ENCODE measurements at places on chromosomes 3 and 15.
A peak's percentile ranks its signal among the peaks of the same experiment; 100 is the strongest.

DNA sequence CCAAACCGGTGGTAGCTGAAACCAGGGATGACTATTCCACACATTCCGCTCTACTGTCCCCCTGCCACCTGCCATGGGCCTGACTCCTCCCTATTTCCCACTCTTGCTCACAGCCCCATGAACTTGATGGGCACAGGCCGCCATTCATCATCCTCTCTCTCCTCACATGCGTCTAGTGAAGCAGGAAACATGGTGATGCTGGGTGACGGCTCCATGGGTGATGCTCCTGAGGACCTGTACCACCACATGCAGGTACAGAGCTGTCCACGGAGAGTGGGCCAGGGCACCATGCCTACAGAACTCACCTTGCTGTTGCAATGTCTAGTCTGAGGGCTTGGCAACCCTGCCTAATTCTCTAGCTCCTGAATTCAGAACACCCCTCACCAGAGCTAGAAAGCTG, 23.3 kb upstream of the MANF start:
- DNase-seq, result no peak

DNA sequence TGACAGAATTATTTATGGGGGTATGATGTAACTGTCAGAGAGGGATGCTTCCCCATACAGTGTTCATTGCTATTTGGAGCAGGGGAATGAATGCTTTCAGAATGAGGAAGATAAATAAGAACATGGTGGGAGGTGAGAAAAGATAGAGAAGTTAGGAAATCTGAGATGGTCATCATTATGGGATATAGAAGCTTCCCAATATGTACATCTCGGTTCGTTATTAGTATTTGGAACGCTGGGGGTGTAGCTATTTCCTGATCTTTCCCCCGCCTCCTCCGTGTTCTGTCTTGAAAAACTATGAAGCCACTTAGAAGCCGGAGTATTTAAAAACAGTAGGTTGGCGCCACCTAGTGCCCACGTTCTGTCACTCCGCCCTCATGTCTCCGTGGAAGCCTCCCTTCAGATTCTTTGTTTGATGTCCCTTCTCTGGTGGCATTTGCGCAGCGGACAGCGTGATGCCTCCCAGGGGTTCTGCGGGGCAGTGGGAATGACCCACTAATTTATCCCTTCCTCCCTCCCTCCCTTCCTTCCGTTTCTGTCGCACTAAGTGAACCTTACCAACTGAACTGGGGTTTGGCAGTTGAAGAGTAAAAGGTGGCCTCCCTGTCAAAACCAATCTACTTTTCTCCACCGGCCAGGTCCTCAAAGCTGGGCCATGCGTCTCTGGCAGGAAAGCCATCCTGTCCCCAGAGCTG, 184.5 kb downstream of the FEZF2 start:
- DNase-seq, result peak; percentile 76

GRCh38 chr15:40336744-40337122, 4.0 kb downstream of the CCDC9B start:
- no peak for DNase-seq

DNA sequence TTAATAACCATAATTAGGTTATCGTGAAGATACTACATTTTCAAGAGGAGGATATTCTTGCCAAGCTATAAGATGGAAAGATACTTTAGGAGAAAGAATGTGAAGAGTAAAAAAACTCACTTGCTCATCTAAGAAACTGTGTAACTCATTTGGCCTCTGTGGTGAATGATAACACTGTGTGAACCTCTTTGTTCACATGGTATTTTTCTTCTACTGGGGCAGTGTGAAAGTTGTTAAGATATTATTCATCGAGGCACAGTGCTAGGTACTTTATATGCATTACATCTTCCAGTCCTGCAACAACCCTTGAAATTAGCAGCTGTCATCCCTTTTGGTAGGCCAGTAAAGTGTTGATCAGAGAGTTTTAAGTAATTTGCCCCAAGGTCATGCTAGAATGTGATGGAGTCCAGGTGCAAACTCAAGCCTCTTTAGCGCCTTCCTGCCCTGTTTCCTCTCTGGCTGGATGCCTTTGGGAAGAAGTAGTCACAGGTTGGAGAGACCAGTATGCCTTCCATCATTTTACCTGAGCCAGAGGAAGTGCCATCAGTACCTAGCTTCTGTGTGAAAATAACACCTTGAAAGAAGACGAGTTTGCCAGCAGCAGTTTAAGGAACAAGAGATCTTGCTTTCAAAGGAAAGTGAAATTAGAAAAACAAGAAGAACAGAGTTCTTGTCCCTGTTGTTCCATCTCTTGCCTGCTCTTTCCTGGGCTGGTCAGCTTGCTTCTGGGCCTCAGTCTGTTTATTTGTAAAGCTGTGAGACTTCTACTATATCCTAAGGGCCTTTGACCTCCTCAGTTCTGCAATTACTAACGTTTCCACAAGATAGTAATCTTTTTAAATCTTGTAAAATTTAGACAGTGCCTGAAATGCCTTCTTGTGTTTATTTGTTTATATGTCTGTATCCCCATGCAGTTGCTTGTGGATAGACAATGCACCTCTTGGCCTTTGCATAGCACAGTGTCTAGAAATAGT, 179.3 kb downstream of the FNDC3B start:
- DNase-seq, result no peak

DNA sequence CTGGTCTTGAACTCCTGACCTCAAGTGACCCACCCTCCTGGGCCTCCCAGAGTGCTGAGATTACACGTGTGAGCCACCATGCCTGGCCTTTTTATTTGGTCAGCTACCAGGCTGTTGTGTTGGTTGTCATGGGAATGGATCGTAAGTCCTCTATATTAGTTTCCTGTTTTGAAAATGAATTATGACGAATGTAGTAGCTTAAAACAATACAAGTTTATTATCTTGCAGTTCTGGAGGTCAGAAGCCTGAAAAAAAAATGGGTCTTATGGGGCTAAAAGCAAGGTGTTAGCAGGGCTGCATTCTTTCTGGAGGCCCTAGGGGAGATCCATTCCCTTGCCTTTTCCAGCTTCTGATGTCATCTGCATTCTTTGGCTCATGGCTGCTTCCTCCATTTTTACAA, 25.1 kb upstream of the HERC1 start:
- DNase-seq, result no peak

- no peak for DNase-seq
These were observed at the start of gene TRAT1 for GRCh38 chr3:108822123-108822897. Gene TRAT1, plus strand, starts transcription at chr3:108822786. Its CDS starts 142 bp downstream, at chr3:108822928.

- no peak for DNase-seq
These were observed 116.5 kb downstream of the LRRK1 start for GRCh38 chr15:101035611-101036010.

GRCh38 chr15:81115054-81115939, 18.8 kb upstream of the CFAP161 start:
- no peak for DNase-seq

GRCh38 chr3:37127340-37127739, 47.0 kb downstream of the LRRFIP2 start:
- no peak for DNase-seq

- DNase-seq, result no peak
These were observed 263.7 kb upstream of the THBS1 start for GRCh38 chr15:39317225-39317624.

DNA sequence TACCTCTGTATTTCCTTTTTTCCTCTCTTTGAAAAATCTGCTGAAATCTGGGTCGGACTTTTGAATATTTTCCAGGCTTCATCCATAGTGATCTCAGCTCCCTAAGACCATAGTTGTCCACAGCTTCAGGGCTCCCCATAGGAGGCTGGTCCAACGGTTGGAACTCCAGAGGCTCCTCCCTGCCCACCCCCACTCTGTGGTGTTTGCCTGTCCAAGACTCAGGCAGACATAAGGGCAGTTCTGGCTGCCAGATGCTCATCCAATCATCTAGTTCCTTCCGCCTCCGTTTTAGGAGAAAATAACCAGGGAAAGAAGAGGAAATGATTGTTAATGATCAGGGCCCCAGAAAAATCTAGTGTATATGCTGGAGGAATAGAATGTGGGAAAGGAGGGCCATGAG, 27.9 kb upstream of the PRTG start:
- no peak for DNase-seq

GRCh38 chr3:134201201-134202130, 49.2 kb downstream of the RYK start:
- no peak for DNase-seq

- no peak for DNase-seq
These were observed 17.2 kb downstream of the KLF13 start for GRCh38 chr15:31343831-31344230.

- DNase-seq, result no peak
These were observed 37.1 kb upstream of the IL12A start for GRCh38 chr3:159951540-159951939.

DNA sequence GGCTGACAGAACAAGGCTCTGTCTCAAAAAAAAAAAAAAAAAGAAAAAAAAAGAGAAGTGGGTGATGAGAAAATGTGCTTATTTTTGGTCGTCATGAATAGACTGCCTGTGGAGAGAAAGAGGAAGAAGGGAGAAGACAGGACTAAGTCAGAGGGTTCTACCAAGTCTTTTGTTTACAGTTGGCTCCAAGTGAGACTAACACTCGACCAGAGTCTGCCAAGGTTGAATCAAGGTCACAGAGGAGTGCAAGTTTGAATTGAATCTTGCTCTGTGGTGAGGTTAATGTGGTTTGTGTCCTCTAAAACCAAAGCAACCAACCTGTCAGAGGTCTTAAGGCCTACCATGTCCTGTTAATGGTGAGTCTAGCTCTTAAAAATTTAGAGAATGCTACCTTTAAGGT, 334.1 kb upstream of the GRM7 start:
- DNase-seq, result no peak

DNA sequence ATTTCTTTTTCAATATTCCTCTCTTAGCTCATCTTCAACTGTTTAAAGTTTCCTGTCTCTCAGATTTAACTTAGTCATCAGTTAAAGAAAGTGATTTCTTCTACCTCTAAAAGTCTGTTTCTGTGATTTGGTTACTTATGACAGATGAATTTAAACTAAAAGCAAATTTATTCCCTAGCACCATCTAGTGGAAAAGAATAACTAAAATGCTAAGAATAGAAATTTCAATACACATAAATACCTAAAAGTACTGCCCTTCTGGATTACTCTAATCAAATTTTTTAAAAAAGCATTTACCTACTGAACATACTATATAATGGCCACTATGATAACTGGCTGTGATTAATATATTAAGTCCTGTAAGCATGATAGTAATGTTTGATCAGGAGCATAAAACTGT, 14.0 kb upstream of the ZCWPW2 start:
- no peak for DNase-seq

- no peak for DNase-seq
These were observed 520 bp downstream of the SLC26A6 start for GRCh38 chr3:48634661-48635221.

- DNase-seq, result no peak
These were observed 57.9 kb downstream of the AGTR1 start for GRCh38 chr3:148755570-148755969.

- no peak for DNase-seq
These were observed 35.0 kb upstream of the VPS8 start for GRCh38 chr3:184776916-184777315.

Measured in ureter (tissue), 1 donor.